Hepatocyte (in vitro differentiated cells): ENCODE measurements at places on chromosomes 12 and 14. TPM values are rescaled to one million over a fixed set of nuclear protein-coding genes. Genes with fewer than 3 reads are reported as not detected.

Gene PTPRO
- total RNA-seq = 0.16 and 0.60 TPM in 2 replicates

- DNase-seq = no peak
These were observed 198.2 kb downstream of the AACS start for GRCh38 chr12:125263385-125263784.

- no peak for DNase-seq
These were observed 49.9 kb downstream of the ESR2 start for GRCh38 chr14:64244279-64244678.

DNA sequence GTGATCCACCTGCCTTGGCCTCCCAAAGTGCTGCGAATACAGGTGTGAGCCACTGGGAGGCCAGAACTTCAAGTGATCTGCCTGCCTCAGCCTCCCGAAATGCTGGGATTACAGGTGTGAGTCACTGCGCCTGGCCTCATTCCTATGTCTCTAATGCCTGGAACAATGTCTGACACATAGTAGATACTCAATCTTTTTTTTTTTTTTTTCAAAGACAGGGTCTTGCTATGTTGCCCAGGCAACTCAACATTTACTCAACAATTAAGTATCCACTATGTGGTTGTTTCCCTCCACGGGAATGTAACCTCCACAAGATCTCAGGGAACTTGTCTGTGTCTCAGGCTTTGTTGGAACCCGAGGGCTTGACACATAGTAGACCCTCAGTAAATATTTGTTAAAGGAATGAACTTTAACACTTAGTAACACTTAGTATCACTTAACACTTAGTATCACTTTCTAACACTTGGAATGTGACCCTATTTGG is 3.0 kb upstream of the TMEM120B start:
- peak; percentile 57 for DNase-seq

GRCh38 chr14:22448035-22448904 is 140.8 kb downstream of the DAD1 start:
- no peak for DNase-seq

GRCh38 chr14:68865542-68865941 is 72.7 kb upstream of the ZFP36L1 start:
- no peak for DNase-seq

DNA sequence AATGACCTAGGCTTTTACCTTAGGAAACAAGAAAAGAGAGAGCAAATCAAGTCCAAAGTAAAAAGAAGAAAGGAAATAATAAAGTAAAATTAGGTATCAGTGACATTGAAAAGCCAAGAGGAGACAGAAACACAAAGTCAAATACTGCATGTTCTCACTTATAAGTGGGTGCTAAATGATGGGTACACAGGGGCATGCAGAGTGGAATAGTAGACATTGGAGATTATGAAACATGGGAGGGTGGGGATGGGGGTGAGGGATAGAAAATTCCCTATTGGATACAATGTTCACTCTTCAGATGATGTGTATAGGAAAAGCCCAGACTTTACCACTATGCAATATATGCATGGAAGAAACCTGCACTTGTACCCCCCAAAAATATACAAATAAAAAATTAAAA is 35.1 kb upstream of the CLMN start:
- DNase-seq = no peak
